ENCODE measurements at places on chromosomes 4 and X.

DNA sequence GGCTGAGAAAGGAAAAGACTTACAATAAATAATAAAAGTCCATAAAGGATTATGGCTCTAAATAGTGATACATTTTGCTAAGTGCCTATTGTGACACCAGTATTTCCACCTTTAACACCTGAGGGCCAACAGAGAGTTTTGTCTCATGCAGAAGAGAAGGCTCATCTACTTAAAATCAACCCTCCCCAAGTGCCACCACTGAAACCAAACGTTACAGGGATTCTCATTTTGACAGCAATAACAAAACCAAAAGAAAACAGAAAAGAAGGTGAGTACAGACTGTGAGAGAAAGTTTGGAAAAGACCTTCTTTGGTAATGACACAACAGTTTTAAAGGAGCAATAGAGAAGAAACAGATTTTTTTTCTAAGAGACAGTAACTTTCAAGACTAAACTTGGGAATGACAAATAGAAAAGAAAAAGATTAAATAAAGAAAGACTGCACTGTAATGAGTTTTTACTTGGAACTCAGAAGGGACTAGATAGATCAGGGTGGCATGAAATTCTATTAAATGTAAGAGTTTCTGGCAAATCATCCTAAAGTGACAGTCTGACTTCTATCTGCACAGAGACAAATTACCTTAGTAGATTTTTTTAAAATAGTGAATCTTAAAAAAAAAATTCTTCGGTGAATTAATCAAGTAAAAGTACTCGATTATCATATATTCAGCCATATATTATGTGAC lies 109.7 kb downstream of the ZNF827 start:
- no peak for DNase-seq

DNA sequence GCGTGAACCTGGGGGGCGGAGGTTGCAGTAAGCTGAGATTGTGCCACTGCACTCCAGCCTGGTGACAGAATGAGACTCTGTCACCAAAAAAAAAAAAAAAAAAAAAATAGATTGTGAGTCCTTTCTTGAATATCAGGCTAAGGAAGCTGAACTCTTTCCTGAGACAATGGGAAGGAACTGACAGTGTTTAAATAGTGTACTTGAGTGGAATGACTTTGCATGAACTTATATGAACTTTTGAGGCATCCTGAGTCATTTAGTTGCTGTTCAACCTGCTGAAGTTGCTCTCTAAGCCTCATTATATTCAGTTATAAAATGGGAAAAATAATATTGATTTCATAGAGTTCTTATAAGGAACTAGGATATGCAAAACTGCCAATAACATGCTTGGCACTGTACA lies 79.3 kb upstream of the LIMCH1 start:
- no peak for DNase-seq

GRCh38 chr4:11312389-11312788 lies 116.3 kb downstream of the HS3ST1 start:
- DNase-seq: no peak

DNA sequence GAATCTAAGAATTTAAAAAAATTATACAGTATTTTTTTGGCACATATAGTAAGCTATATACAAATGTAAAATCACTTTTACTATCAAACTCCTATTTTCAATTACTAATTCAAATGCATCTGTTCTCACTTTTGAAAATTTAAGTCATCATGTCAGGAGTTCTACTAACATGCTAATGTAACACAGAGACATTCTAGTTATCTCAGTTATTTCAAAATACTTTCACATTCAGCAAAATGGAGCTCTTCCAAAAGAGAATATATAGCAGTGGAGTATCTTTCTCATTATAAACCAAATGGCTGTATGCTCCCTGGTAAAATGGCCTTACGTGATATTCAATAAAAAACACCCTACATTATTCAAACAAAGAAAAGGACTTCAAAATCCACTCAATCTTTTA lies 42.3 kb downstream of the RFC1 start:
- DNase-seq: no peak

GRCh38 chr4:163367651-163368050 lies 24.0 kb downstream of the NPY5R start:
- no peak for DNase-seq

- peak; percentile 11 for DNase-seq
Observed at GRCh38 chr4:103046416-103047290, 27.1 kb upstream of the SLC9B1 start.

DNA sequence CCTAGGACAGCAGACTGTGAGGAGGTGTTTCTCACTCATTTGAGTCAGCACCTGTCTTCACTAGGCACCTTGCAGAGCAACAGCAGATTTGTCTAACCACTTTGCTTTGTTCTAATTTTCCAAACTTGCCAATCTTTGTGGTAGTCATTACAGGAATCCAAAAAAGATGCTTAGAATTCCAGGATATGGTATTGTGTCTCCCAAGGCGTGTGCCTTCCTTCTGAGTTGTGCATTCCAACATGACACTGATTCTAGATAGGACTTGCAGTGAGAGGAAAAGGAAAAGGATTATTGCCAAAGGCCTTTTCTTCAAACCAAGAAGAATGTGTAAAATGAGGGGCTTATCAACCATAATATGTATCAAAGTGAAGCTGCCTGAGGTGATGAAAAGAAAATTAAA lies 126.2 kb downstream of the MAPK10 start:
- no peak for DNase-seq

DNA sequence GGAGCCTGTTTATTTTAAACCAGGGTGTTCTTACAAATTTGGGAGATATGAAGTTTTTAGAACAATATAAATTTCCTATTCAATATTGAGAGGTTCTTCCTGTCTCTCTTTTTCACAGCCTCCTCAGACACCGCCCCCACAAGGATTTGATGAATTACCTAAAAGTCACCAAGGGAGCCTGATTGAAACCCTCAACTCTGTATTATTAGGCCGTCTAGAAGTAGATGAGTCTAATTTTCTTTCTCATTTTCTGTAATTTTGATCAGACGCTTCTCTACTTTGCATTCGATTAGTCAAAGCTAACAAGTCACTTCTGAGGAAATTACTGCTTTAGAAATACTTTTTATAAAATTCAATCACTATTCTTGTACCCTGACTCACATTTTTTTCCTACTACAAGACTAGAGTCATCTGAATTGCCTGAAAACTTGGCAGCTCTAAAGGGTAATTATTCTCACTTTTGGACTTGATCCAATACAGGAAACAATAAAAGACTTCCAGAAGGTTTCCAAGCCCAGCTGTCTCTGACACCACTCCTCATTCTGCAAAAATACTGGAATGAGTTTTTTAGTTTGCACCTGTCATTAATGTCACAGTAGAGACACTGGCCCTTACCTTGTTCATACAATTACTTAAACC lies 111.2 kb downstream of the ELOVL6 start:
- peak; percentile 9 for DNase-seq

DNA sequence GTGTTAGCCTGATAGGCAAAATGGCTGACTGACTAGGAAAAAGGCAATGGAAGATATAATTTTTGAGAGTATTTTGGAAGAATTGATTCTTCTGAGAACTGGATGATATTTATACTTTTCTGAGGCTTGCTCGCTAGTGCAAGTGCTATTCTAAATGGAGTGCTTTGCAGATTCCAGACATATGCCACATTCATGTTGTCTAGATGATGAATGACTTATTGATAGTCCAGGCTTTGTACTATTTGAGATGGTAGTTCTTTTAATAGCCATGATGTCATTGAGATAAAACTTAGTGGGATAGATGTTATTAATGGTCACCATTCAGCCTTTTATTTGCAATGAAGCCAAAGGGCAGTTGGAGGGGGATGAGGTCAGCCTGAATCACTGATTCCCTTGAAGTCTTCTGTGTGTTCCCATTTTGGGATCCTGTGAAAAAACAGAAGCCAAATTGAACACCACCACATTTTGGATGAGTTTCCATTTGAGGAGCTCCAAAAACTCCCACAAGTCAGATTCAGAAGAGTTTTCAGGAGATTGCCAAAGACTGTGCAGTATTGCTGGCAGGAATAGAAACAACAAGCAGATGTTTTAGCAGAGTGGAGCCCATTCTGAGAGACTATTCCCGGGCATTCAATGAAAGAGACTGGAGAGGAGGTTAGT lies 184.1 kb downstream of the IL1RAPL2 start:
- no peak for DNase-seq

DNA sequence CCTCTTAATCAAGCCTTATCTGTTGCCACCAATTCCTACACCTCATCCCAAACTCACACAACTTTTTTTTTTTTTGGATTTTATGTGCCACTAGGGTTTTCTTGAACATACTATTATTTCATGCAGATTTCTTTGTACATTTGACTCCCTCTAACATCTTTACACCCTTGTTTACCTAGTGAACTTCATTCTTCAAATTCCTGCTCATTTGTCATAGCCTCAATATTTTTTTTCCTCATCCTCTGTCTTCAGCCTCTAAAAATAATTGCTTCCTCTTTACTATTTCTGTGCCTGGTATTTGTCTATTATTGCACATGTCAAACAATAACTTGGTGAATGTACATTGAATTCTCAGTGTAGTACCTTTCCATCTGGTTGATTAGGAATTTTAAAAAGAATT lies 22.0 kb downstream of the NBDY start:
- DNase-seq: no peak

DNA sequence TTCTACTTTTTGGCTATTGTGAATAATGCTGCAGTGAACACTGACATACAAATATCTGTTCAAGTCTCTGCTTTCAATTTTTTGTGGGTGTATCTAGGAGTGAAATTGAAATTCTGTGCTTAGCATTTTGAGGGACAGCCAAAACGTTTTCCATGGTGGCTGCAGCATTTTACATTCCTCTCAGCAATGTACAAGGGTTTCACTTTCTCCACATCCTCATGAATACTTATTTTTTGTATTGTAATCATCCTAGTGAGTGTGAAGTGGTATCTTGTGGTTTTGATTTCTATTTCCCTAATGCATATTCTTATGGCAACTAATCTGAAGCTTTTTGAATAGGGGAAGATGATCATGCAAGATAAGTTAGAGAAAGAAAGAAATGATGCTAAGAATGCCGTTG lies 40.3 kb downstream of the HSPA4L start:
- DNase-seq: no peak

DNA sequence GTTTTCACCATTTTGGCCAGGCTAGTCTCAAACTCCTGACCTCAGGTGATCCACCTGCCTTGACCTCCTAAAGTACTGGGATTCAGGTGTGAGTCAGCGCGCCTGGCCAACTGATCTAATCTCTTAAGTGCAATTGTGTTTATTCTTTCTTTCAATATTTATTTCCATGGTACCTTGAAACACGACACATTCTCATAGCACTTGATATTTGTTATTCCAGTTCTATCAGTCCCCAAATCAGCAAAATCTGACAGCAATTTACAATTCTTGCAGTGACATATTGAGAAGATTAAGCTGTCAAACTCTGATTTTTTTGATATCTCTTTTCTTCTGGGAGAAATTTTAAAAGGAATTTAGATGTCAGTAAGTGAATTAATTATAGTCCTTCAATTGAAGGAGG lies 218.1 kb upstream of the FAT4 start:
- no peak for DNase-seq

- DNase-seq: no peak
Observed at GRCh38 chr4:108405586-108405985, 214.8 kb upstream of the RPL34 start.

- DNase-seq: no peak
Observed at GRCh38 chrX:53642337-53642736, 44.2 kb downstream of the HUWE1 start.

DNA sequence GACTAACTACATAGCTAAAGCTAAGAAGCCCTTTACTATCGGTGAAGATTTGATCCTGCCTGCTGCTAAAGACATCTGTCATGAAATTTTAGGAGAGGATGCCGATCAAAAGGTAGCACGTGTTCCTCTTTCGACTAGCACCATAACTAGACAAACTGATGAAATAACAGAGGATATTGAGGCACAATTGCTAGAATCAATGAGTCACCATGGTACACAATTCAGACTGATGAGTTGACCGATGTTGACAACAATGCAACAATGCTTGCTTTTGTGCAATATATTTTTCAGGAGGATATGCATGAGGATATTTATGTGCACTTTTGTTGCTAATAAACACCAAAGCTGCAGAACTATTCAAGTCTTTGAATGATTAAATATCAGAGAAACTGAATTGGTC lies 24.3 kb downstream of the TBCK start:
- no peak for DNase-seq

DNA sequence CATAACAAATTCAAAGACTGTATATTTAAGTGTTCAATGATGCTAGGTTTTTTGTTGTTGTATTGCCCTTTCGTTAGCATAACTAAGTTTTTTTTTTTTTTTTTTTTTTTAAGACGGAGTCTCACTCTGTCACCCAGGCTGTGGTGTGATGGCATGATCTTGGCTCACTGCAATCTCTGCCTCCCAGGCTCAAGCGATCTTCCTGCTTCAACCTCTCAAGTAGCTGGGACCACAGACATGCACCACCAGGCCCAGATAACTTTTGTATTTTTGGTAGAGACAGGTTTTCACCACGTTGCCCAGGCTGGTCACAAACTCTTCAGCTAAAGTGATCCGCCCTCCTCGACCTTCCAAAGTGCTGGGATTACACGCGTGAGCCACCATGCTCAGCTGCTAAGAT lies 7.0 kb downstream of the SH3BGRL start:
- DNase-seq: no peak

- DNase-seq: no peak
Observed at GRCh38 chrX:109049903-109050302, 313.5 kb upstream of the IRS4 start.

- no peak for DNase-seq
Observed at GRCh38 chrX:67328476-67328875, 215.3 kb upstream of the AR start.

GRCh38 chr4:2667428-2667827 lies 88.7 kb downstream of the TNIP2 start:
- DNase-seq: peak; percentile 38

GRCh38 chr4:43564107-43564506 lies 671.6 kb downstream of the GRXCR1 start:
- no peak for DNase-seq

DNA sequence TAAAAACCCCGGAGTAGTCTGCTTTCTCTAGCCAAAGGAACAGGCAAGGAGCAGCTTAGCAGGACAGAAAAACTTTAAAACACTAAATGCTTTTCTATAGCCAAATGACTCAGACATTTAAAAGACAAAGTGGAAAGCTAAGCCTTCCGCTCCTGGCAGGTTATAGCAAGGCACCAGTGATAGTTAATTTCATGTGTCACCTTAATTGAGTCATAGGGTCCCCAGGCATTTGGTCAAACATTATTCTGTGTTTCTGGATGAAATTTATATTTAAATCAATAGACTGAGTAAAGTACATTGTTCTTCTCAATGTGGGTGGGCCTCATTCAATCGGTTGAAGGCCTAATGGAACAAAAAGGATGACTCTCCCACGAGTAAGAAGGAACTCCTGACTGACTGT lies 885.7 kb upstream of the ADGRL3 start:
- no peak for DNase-seq

Measured in NCI-H2029 treated with DMSO at 0.1 percent for 48 hours (cell line).